T-helper 17 cell (primary cell): ENCODE measurements at places on chromosomes 2 and 18.

DNA sequence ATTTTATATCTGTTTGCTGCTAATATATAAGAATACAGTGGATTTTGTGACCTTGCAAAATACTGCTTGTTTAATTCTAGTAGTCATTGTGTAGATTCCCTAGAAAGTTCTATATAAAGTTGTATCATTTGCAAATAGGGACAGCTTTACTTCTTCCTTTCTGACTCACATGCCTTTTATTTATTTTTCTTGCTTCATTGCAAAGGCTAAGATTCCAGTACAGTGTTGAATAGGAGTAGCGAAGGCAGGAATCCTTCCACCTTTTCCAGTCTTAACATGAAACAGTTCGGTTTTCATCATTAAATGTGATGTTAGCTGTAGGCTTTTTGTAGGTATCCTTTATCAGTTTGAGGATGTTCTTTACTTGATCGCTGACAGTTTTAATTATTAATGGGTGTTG is 58.1 kb downstream of the DGKD start:
- DNase-seq = no peak

GRCh38 chr2:168722592-168722991 is 79.8 kb upstream of the NOSTRIN start:
- DNase-seq = no peak

DNA sequence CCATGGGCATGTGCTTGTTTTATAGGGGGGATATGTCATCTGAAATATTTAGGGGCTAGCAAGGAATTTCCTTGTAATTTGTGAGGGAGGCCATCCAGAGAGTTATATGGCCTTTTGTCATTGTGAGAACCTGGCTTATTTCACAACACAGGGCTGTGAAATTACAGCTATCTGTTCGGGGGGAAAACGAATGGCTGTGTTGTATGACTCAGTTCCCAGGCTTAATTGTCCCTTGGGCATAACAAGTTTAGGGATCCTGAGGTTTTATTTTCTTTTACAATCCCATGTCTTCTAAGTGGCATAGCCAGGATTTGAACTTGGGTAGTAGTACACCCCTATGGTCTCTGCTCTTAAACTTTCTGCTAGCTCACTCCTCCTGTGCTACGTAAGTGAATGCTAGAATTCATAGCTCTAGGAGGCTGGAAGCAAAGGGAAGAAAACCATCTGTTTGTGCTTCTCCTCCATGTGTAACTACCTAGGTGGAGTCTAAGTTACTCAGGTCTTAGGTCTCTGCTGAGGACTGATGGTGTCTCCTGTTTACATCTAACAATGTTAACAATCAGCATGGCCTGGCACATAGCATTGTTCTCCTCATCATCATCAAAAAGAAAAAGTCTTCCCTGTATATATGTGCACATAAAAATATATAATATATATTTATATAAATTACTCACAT is 53.8 kb downstream of the SKA1 start:
- DNase-seq = no peak

GRCh38 chr2:191521608-191522208 is 156.2 kb upstream of the NABP1 start:
- no peak for DNase-seq

DNA sequence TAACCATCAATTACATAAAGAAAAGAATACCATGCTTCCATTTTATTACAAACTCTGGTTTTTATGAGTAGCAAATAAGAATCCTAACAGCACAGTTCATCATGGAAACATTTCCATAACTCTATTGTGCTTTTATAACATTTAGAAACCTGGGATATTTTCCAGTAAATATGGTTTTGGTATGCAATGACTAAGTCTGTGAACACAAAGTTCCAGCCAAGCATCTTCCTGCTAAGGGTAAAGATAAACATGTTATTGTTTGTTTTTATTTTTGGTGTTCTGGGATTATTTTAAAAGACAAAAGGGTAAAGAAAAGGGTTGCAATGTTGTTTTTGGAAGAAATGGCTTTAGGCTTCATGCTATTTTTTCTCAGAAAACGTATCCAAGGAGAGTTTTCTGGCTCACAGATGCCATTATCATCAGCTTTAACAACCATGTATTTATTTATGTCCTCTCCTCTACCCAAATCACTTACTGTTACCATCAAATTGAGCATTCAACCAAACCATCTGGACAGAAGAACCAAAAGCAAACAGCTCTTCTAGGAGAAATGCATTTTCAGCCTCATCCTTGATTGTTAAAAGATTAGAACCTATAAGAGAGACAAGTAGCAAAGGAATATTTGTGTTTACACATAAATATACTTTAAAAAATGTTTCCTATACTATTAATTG is 116.0 kb downstream of the PLA2R1 start:
- DNase-seq = no peak

DNA sequence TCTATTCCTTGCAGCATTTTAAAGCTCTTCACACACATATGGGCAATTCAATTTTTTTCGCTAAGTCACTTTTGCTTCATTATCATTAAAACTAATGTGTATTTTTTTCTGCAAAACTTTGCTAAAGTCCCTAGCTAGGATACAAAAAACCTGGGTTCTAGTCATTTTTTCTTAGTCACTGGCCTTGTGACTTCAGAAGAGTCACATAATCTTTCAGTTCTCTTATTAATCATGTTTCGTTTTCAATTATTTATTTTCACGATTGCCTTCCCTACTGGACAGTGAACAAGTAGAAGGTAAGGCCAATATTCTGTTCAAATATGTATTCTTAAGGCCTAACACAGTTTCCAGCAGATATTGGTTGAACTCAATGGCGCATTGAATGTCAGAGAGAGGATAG is 60.9 kb upstream of the CYRIA start:
- DNase-seq = no peak

DNA sequence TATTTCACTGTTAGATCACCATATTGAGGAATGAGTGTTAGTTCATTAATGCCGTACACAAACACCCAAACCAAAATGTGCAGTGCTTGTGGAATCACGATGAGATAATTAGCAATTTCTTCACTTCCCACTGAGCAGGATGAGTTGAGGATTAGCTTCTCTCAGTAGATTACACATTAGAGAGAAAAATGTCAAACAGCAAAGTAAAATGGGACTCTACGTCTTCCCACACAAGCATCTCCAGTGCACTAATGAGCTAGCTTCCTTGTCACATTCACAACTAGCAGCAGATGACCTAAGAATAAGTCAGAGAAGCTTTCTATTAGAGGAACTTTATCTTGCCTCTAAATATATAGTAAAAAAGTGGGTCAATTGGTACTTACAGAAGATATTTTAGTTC is 926.9 kb downstream of the TSN start:
- DNase-seq = no peak

DNA sequence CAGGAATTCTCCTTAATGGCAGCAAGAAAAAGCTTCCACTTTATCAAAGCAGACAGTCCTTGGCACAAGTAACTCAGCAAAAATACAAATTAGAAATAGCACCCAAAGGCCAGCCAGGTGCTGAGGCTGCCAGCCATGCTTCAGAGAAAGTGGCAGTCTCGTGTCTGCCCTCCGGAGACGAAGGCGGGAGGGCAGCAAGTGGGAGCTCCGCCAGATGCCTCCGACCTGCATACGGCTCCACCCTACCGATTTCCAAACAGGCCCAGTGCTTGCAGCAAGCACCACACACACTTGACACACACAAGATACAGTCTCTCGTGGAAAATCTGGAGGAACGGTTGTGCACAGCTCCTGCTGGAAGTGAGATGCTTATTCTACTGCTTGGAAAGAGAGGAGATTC is 134.9 kb upstream of the REV1 start:
- DNase-seq = no peak

DNA sequence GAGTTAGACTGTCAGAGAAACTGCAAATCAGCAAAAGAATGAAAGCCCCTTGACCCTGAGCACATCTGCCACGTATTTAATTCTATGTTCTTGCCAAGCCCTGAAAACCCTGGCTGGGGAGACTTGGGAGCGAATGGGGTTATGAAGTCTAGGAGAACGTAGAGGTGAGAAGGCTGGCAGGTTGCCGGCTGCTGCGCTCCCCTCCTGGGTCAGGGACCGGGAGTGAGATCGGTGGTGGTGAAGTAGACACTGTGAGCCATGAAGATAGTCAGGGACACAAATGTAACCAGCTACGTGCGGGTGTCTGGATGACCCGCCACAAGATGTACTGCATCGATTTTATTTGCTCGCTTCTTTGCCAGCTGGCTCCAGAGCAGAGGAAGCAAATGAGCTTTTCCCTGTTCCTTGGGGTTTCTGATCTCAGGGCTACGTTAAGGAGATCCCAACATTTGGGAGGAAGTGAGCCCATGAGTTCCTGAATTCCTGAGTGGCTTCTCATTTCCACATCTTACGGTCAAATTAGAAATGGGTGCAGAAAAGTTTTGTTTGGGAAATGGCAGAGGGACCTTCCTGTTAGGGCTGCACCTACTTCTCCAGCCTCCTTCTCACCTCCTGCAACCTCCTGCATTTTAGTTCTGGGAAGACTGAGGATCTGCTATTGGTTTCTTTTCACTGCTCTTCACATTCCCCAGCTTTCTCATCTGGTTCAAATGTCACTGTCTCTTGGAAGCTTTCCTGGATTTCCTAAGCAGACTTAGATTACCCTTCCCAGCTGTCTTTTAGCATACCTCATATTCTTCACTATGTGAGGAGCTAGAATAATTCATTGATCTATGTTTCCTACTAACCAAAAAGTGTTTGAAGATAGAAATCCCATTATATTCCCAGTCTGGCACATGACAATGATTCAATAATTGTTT is 360.6 kb downstream of the ZNF521 start:
- DNase-seq = no peak

DNA sequence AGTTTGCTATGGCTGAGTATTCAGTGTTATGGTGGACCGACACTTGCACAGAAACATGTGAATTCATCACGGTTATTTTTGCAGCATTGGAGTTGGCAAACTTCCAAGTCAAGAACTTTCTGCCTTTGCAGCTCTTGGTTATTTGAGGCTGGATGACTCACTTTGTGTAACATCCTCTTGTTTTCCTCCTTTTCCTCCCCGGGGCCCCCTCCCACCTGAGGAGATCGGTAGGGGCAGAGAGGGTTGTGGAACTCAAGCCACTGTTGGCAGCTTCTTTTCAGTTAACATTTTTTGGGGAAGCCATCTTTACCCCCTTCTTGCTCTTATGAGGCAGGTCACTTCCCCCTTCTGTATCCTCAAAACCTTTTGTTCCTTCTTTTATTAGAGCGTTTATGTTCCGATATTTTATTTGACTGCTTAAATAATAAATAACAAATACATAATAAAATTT is 48.6 kb downstream of the DDX1 start:
- no peak for DNase-seq

- DNase-seq = no peak
Observed at GRCh38 chr2:107267086-107267485, 381.1 kb upstream of the ST6GAL2 start.

DNA sequence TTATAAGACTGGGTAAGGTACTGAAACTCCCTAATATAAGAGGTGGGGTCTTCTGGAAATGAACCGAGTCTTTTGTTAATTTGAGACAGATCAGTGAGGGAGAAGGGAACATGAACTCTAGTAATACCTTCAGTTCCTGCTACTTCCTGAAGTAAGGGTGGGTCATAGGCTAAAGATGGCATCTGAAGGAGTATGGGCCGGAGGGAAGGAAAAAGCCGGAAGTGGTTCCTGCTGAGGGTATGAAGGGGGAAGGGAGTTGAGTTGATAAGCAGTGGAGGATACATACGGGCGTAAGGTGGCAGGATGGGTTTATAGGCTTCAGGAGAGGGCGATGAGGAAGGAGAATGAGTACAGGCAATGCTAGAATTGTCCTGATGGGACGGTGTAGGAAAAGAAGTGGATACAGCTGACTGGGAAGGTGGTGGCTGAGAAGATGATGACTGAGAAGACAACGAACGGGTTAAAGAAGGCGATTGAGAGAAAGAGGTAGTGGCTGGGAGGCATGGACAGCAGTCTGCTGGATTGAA is 58.2 kb downstream of the KYNU start:
- DNase-seq = no peak

DNA sequence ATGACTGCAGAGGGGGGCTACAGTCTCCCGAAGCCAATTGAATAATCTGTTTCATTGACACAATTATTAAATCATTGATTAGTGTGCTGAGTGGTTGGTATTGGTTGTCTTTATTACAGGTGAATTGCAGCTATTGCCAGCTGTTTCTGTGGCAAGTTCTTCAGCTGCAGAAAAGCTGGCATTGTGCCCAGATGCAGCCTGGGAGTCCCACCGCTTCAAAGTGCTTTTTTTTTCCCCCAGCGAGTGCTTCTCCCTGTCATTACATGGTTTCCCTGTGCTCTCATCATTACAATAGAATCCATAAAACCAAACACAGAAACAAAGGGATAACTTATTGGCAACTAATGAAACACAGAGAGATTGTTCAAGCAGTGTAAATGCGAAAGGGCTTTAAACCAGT is 164.7 kb downstream of the GRB14 start:
- DNase-seq = no peak

DNA sequence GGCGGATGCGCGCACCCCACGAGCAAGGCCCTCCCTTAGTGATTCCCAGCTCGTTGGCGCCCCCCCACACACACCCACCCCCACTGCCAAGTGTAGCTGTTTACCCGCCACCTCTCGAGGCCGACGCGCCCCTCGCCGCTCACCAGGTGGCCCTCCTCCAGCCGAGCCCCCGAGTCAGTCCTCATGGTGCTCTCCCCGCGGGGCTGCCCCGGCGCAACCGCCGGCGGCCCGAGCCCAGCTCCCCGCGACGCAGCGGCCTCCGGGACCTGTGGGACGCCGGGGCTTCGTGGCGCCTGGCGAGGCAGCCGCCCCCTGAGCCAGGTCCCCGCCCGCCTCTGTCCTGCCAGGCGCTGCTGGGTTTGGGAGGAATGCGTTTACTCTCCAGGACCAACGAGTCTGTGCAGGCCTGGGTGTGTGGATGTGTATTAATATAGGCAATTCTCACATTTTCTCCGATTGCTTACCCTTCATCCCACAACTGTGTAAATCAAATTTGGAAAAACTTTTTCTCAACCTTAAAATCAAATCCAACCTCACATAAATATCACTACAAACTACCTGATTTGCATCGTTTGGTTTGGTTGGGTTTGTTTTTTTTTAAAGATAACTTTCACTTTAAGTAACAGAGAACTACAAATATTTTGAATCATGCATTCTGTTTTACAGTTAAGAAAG is at the start of gene TMEM237:
TSS of gene TMEM237 (minus strand) at position 288 of the 675 bp plus-strand sequence. CDS start at position 185, 103 bp downstream.
- peak; percentile 51 for DNase-seq

GRCh38 chr2:55885127-55885943 is 38.2 kb downstream of the EFEMP1 start:
- DNase-seq = no peak

DNA sequence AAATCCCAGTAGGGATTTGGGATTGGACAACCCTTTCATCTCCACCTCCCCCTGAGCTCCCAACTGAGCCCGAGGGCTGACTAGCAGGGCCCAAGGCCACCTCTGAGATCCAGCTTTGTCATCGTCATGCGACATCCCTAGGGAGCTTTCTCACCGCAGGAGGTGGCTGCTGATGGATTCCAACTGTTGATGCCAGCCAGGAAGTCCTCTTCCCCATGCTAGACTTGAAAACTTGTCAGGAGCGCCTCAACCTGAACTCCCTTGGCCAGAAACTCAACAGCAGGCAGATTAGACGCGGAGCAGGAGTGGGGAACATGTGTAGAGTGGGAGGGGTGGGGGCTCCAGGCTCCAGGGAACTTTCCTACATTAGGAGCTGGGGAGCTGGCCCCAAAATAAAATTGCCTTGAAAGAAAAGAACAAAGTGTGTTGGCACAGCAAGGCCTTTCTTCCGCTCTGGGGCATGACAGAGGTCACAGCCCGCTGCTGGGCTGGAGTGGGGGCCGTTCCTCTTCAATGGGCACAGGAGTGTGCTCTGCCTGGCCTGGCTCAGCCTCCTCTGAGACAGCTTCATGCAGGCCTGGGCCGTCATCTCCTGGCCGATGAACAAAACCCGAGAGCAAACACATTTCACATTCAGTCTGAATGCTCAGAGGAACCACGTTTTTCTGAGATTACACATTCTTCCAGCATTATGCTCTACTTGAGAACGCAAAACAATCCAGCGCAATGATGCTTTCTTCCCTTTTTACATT is 34.5 kb downstream of the EMILIN2 start:
- no peak for DNase-seq
